Immature natural killer cell (primary cell): ENCODE measurements at places on chromosomes 1 and 21.
A peak's percentile ranks its signal among the peaks of the same experiment; 100 is the strongest.

GRCh38 chr1:44684525-44684924 lies 10.0 kb downstream of the ARMH1 start:
- DNase-seq, result no peak

DNA sequence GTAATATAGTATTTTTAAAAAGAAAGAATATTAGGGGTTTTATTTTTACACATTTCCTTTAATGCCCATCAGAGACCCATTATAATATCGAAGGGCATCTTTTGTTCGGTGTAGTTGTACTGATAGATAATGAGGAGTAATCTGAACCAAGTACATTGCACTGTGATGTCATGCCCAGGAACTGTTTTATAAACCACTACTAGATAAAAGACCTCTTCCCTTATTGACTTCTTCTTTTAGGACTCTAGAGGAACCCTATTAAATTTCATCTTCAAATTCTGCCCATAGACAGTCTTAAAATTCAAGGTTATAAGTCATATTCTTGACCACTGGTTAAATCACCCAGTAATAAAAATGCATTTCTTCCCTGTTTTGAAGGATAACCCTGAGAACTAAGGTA lies 206.5 kb downstream of the NRIP1 start:
- DNase-seq, result no peak

DNA sequence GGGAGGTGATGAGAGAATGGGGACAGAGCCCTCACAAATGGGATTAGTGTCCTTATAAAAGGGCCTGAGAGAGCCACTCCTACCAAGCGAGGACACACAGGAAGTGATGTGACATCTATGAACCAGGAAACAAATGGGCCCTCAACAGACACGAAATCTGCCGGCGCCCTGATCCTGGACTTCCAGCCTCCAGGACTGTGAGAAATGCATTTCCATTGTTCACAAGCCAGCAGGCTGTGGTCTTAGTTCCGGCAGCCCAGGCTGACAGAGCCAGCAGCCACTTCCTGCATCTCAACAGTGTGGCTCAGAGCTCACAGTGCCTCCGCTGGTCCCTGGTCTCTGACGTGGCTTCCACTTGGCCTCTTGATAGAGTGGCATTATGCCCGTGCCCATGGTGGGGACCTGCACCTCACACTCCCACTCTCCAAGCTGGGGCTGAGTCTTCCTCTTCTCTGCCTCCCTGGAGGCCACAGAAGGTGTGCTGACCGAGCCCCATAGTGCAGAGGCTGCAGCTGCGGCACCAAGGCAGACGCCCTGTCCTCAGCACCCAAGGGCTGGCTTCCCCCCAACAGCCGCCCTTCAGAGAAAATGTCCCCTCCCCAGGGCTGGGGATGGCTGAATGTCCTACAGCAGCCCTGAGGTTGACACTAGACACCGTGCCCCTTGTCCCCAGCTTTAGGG lies 44.9 kb downstream of the ACOT7 start:
- peak; percentile 73 for DNase-seq

DNA sequence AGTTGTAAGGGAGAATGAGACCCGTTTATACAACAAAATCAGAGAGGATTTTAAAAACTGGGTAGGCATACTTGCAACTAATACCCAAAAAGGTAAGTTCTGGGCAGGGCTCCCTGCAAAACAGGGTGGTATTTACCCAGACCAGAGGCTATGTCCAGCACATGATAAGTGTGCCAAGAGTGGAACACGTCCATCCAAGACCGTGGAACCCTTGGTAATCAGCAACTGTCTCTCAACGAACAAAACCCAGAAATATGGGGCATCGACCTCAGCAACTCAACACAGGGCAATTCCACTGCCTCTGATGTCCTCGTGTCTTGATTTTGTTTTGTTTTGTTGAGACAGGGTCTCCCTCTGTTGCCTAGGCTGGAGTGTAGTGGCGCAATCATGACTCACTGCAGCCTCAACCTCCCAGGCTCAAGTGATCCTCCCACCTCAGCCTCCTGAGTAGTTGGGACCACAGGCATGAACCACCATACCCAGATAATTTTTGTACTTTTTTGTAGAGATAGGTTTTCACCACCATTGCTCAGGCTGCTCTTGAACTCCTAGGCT lies 26.7 kb upstream of the MX1 start:
- DNase-seq, result no peak

- DNase-seq, result no peak
Observed at GRCh38 chr21:29418813-29419212, 120.1 kb downstream of the BACH1 start.

- DNase-seq, result no peak
Observed at GRCh38 chr1:248786156-248786555, 30.6 kb upstream of the LYPD8 start.

GRCh38 chr1:21659099-21659923 lies 9.8 kb downstream of the RAP1GAP start:
- peak; percentile 65 for DNase-seq

GRCh38 chr1:178643349-178643748 lies 81.7 kb upstream of the RALGPS2 start:
- no peak for DNase-seq

- DNase-seq, result no peak
Observed at GRCh38 chr1:18045203-18045602, 62.4 kb upstream of the IGSF21 start.

DNA sequence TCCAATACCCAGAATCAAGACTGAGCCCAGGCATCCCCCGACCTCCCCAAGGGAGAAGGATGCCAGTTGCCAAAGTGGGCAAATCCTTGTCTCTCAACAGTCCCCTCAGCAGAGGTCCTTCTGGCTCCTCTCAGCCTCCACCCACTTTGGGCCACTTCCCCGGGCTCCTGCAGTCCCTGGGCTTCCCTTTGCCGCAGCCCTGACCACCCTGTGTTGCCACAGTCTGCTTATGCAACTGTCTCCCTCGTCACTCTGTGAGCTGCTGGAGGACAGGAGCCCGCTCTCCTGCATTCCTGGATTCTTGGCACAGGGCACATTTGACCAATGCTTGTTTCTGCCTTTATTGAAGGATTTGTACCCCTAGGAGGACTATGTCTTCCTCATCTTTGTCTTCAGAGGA lies 2.9 kb upstream of the LRP8 start:
- DNase-seq, result no peak

DNA sequence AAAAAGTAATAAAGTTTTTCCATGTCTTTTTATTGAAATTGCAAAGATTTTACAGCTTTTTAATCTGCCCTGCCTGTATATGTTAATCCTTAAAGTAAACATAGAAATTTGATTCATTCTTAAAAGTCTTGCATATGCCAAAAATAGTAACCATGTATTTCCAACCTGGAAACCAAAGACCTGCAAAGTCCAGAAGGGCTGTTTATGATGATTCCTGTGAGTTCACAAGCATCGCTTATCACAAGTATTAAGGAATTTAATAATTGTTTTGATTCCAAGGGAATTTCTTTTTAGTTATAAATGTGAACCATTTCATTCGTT lies 199.1 kb downstream of the PTPRC start:
- DNase-seq, result no peak

- no peak for DNase-seq
Observed at GRCh38 chr1:25743164-25744139, 56.5 kb upstream of the SELENON start.

DNA sequence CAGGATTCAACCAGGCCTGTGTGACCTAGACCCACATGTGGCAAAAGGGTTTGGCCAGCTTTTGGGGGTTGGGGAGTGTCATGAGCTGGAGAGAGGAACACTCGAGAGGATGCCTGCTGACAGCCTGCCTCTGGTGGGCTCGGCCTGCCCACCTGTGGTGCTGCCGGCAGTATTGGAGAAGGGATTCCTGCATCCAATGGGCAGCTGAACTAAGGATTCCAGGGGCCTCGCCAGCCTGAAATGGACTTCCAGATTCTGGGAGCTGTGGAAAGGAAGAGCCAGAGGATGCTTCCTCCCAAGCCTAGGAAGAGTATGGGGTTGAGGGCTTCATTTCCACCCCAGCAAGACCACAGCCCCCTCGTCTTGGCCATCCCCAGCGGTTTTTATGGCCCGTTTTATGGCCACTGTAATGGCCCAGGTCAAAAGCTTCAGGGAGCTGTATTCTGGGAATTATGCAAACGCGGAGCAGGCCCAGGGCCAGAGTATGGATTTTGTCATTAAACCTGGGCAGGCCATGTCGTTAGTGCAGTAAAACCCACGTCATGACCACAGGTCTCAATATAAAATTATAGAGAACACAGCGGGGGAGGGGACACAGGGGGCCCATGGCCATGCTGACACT lies 63.6 kb downstream of the TMEM53 start:
- DNase-seq, result no peak

DNA sequence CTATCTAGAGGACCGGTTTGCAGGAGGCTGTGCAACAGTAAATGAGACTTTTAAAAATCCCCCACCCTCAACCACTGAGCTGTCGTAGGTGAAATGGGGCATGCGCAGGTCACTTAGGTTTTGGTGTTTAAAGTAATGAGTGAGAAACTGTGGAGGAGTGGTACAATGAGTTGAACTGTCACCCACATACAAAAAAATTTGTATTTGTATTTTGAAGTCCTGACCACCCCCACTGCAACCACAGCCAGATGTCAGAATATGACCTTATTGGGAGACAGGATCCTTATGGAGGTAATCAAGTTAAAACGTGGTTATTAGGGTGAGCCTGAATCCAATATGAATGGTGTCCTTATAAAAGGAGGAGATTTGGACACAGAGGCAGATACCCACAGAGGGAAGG lies 1.6 kb upstream of the IRF6 start:
- no peak for DNase-seq

DNA sequence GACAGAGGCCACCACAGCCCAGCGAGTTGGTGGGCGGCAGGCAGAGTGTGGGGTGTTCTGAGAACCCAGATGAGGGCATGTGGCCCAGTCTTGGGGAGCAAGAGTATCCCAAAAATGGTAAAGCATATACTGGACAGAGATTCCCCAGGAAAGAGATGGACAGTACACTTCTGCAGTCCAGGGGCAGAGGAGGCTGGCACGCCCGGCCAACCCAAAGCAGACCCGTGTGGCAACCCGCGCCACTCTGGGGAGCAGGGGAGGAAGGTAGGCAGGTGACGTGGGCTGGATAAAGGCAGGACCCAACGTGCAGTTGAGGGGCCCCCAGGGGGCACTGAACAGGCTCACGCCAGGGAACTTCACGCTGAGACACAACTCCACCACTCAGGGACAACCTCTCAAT lies 46.4 kb upstream of the RIPK4 start:
- DNase-seq, result no peak

- no peak for DNase-seq
Observed at GRCh38 chr1:85447006-85447943, 17.7 kb downstream of the DDAH1 start.

GRCh38 chr1:178262120-178262500 lies 168.2 kb downstream of the RASAL2 start:
- no peak for DNase-seq

DNA sequence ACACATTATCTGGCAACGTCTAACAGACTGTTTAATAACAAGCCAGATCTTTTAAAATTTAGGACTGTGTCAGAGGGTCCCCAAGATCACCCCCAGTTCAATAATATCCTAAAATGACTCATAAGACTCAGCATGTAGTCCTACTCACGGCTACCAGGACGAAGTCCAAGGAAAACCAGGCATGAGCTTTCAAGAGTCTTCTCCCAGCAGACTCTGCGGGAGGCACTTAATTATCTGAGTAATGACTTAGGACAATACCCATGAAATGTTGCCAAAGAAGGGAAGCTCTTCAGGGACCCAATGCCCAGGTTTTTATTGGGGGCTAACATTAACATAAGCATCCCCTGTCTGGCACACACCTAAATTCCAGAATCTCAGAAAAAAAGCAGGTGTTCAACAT lies 7.0 kb downstream of the HFM1 start:
- no peak for DNase-seq

DNA sequence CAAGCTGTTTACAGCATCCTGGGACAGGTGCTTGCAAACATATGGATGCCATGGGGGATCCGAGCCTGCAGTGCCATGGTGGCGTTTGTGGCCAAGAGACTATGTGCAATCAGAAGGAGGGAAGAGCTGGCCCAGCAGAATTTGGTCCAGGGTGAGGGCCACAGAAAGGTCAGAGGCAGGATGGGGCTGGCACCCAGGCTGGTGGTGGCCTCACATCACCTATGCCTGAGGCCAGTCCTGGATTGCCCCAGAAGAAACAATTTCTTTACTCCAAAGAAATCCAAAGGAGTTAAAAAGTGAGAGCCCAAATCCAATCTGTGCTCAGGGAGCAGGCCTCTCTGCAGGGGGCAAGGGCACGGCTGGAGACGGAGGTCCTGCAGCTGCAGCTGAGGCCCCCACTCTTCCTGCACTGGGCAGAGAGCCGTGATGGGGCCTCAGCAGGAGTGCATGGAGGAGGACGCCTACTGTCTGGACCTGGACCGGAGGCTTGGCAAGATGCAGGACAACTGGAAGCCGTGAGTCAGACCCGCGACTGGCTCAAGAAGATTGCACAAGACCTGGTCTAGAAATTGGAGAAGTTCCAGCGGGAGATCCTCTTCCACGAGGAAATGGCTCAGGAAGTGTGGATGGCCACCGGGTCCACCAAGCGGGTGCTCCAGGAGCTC lies 163.5 kb downstream of the RYR2 start:
- DNase-seq, result no peak

DNA sequence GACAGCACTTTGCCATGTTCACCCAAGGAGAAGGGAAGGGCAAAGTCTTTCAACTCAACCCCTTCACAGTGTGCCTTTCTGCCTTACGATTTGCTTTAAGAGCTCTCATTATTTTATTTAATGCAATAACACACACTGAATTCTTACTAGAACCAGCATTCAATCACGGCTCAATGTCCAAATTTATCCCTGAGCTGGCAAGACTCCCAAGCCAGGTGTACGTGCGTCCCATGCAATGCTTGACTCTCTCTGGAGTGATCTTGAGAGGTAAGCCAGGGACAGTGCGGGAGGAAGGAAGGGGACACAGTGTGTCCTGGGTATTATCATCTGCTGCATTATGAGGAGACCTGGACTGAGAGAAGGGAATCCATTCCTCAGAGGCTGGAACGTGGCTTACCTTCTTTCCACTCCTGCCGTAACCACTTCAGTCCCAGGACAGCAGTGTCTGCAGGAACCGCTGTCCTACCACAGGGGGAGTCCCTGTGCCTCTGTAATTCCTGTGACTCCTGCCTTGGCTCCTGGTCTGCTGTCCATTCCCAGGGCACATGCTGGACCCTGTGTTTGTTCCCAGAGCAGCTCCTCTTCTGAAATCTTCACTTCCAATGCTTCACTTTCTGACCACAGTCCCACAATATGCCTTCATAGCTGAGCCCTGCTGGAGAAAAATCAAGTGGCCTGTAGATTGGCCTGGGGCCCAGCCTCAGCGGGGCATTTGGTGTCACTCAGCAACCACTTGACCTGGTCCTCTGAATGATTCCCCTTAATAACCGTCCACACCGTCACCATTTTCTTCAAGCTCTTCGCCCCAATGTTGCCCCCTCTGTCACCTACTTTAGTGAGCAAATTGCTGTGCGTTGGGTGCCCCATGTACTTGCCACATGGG lies 28.6 kb upstream of the STUM start:
- no peak for DNase-seq

DNA sequence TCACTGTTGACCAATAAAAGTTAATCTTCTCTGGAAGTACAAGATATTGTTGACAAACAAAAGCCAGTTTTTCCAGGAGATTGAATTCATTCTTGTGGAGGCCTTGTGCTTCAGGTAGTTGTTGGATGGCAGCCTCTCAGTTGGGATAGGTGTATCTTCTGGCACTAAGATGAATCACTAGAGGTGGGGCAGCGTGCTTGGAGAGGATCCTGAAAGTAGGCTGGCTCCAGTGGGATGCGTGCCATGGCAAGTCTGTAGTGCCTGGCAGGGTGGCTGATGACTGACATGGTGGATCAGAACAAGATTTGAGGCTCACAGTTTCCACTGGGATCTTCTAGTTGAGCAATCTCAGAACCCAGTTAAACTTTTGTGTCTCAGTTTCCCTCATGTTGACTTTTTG lies 2.4 kb downstream of the VPS13D start:
- no peak for DNase-seq
